WTC11 (cell line): ENCODE measurements at places on chromosomes 2 and 18.

DNA sequence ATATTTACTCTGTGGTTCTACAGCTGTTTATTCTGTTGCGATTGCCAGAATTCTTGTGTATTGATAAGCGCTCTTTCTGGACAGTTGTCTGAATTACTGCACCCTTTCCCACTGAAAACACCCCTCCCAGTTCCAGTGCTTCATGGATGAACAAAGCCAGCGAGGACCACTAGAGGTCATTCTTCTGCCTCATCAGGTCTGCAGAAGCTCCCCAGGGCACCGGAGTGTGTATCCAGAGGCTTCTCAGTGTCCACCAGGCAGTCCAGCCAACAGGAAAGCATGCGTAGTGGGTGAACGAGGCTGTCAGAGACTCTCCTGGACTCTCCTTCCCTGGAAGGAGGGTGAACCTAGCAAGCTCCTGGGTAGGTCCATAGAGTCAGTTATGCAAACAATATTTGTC is 40.6 kb upstream of the INHBB start:
- H3K4me1 ChIP-seq: peaks cover 3% of the 10 kb centered on the region
- H3K27me3 ChIP-seq: peaks cover 34% of the 10 kb centered on the region

- H3K27me3 ChIP-seq: no peaks in the 10 kb centered on the region; the same call in 1 of the 2 replicates
- no peak overlapping the region for H3K27ac ChIP-seq
- no peak for DNase-seq
- 0 out of 2 replicates have a peak, but pooled peaks cover 4% of the 10 kb centered on the region for H3K4me1 ChIP-seq
These were observed 74.8 kb downstream of the HS1BP3 start for GRCh38 chr2:20575935-20576597.

DNA sequence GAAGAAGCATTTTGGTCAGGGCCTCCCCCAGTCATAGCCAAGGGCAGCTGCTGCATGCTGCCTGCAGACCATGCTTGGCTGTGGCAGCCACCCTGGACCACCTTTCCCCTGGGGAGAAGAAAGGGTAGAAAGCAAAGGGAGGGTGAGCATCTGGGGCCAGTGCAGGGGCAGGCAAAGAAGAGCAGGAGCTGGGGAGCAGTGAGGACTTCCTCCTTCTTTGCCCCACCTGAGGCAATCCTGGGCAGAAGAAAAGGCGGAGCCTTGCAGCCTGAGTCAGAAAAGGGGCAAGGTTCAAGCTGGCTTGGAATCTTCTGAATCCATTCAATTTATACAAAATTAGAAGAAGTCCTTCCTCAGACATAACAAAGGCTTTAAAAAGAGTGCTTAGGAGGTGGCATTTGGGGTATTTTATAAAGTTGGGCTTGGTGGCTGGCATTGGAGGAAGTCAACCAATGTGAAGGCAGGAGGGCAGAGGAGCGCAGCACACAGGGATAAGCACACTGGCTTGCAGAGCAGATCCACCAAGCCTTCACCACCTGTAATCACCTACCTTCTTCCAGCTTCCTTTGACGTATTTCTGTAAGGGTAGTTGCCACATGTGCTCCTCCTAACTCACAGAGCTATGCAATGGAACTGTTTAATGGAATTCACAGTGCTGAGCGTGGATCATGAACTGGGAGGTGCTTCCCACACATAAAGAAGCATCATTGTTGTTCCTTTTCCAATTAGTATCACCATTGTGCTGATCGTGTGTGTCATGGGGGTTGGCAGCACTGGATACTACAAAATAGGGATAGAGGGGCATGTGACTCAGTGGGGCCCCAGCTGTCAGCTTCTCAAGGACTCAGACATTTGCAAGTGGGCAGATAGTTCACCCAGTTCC is 154.4 kb upstream of the EPAS1 start:
- H3K4me1 ChIP-seq: peaks cover 14% of the 10 kb centered on the region
- no peak overlapping the region for H3K27ac ChIP-seq
- DNase-seq: no peak
- no peak overlapping the region for H3K4me3 ChIP-seq
- H3K36me3 ChIP-seq: no peaks in the 10 kb centered on the region
- H3K27me3 ChIP-seq: no peaks in the 10 kb centered on the region

GRCh38 chr2:217713395-217714286 is 289.2 kb downstream of the TNS1 start:
- H3K27ac ChIP-seq: no peak overlapping the region
- H3K4me1 ChIP-seq: peaks cover 13% of the 10 kb centered on the region
- H3K4me3 ChIP-seq: no peak overlapping the region
